ENCODE measurements at places on chromosomes 7 and 10.

- DNase-seq = no peak
Measured at GRCh38 chr7:154879629-154880028, 123.3 kb downstream of the PAXIP1 start.

DNA sequence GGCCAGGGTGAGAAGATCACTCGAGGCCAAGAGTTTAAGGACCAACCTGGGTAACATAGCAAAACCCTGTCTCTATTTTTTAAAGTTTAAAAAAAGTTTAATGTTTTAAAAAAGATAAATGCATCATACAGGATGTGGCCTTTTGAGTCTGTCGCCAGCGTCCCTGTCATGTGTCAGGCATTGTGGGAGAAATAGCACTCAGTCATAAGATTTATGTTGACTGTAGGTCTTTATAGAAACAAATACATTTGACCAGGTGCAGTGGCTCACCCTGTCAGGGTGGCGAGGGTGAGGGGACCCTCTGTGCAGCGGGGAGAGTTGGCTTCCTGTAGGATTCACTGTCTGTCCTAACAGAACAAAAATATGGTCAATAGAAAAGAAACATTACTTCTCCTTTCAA, 63.5 kb upstream of the SH2B2 start:
- DNase-seq = no peak

DNA sequence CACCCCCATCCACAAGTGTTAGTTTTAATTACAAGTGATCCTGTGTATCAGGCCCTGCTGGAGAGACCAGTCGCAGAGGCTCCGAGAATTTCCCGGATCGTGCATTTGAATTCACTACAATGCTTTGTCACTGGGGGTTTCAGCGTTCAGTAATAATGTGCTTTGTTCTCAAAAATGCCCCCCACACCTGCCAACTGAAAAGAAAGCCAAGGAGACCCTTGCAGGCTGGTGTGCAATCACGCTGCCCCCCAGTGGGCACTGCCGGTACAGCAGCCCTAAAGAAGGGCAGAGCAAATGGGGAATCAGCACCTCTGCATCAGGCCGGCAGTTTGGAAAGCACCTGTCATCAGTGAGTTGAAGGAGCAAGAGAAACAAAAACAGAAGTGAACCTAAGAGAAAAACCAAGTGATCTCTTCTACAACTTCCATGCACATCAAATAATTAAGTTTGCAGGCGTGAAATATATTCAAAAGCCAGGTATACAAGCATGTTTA, 177.6 kb downstream of the PARD3 start:
- DNase-seq = peak; percentile 66

- no peak for DNase-seq
Measured at GRCh38 chr7:123770378-123770777, 21.6 kb upstream of the WASL start.

- DNase-seq = no peak
Measured at GRCh38 chr7:121355574-121355973, 26.8 kb downstream of the WNT16 start.

GRCh38 chr7:28088032-28088431, 92.6 kb downstream of the JAZF1 start:
- no peak for DNase-seq

DNA sequence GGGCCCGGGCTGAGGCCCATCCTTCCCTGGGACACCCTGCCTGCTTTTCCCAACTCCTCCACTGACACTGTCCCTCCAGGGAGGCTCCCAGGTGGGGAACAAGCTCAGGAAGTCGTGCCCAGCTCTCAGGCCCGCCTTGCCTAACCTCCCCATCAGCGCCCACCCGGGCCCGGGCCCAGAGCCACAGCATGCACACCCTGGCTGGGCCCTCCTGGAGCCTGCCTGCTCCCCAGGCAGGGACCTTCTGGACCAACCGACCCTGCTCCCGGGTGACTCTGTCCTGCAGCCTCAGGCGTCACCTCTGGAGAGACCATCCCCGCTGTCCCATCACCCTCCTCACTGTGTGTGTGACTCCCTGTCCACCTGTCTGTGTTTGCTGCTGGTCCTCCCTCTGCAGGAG, 1.8 kb upstream of the TMEM184A start:
- no peak for DNase-seq

DNA sequence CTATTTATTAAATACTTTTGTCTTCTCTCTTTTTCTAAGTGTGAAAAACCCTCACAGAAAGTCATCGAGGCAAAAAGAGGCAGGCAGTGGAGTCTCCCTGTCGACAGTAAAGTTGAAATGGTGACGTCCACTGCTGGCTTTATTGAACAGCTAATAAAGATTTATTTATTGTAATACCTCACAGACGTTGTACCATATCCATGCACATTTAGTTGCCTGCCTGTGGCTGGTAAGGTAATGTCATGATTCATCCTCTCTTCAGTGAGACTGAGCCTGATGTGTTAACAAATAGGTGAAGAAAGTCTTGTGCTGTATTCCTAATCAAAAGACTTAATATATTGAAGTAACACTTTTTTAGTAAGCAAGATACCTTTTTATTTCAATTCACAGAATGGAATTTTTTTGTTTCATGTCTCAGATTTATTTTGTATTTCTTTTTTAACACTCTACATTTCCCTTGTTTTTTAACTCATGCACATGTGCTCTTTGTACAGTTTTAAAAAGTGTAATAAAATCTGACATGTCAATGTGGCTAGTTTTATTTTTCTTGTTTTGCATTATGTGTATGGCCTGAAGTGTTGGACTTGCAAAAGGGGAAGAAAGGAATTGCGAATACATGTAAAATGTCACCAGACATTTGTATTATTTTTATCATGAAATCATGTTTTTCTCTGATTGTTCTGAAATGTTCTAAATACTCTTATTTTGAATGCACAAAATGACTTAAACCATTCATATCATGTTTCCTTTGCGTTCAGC, 43.4 kb downstream of the TARP start:
- no peak for DNase-seq

DNA sequence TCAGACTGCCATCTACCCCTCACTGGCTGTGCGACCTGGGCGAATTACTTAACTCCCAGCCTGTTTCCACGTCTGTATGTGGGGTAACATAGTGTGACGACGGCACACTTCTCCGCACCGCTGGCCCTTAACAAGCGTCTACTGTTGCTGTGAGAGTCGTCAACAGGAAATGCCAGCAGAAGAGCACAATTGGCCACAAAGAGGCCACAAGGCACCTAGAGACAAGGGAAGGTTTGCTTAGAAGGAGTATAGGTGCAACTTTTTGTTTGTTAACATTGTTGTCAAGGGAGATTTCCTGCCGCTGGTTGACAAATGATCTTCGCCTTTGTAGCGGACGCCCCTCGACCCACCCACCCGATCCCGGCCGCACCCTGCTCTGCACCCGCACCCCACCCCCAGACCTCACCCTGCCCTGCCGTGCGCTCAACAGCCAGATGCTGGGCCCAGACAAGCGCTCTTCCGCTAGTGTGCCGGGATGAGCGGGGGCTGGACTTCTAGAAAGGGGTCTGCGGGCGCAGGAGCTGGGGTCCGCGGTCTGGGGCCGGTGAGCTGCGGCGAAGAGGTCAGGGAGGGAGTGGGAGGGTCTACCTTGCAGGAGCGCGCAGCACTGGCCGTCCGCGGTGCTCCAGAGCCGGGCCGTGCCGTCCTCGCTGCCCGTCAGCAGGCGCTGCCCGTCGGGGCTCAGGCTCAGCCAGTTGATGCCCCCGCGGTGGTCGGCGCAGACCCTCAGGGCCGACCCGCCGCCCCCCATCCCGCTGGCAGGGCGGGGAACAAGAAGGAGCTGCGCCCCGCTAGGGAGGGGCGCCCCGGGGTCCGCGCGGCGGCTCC, 785 bp downstream of the WDR86 start:
- no peak for DNase-seq

DNA sequence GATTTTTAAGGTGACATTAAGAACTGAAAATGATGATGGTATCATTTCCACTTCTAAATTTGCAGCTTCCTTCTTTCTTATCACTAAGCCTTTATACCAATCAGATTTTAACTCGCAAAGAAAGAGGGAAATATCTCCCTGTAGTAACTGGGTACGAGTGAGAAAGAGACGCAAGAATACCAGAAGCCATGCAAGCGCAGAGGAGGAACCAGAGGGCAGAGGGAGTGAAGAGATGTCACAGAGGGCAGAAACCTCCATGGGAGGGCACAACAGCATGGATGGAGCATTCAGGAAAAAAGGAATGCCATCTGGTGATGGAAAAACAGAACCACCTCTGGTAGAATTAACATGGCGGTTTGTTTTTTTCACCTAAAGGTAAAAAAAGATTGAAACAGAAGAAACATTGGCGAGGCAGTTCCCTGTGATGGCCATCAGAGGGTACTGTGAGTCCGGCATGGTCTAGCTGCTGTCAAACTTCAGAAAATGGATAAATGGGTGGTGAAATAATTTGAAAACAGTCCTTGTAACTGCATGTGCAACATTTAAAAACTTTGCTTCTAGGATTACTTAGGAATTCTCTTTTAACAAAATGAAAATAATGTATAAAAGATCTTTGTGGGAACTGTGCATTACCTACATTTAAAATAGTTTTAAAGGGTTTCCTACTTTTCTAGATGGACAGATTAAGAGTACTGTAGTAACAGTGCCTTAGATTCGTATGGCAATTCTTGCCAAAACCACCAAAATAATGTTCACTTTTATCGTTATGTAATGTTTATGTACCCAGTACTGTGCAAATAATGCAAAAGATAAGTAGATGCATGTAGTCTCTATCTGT, 91.8 kb downstream of the ARHGAP12 start:
- DNase-seq = no peak

DNA sequence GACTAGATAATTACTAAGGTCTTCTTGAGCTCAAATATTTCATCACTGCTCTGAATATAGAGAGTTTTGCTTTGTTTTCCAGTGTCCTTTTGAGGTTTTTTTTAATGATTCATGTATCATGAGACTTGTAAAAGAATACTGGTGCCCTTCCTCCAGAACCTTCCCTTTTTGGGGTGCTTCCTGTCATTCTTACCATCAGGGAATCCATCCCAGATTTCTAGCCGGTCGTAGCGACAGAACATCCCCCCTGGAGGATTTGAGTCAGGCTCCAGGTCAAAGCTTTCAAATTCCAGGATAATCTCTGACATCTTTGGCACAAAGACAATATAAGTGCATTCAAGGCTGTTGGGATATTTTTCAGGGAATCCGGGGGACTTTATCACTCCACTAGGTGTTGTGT, 71.0 kb downstream of the NRP1 start:
- no peak for DNase-seq

GRCh38 chr7:23533238-23533604, 1.4 kb upstream of the TRA2A start:
- DNase-seq = no peak

GRCh38 chr7:142511801-142512200, 237.5 kb upstream of the PRSS1 start:
- no peak for DNase-seq

DNA sequence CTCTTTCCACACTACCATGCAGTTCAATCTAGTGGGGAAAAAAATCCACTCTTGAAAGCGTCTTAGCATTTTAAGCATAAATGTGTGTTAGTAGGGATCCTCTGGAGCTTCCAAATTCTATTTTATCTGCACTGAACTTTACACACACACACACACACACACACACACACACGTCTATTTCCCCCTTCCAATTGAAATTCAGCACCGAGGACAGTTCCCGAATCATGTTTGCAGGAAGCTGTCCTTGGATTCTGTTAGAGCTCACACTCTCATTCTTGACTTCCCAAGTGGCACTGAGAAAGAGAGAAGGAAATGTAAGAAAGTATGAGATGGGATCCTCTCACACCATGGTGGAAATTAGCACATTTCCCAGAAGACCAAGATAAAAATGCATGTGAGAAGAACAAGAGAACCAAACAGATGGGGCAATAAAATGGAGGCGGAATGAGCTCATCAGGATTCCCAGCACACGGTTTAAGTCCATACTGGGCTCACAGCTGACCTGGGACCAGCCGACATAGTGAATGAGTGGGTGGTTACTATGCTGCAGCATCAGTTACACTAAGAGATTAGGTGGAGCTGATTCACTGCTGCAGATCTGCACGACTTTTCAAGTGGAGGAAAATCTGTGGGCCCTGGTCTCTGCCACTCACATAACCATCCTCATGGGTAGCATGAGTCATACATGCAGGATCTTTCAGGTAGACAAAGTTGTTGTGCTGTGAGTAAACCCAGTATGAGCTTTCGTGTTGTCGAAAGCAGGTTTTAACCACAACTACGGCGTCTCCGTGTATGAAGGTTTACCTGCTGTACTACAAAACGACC, 3.3 kb upstream of the NPTX2 start:
- DNase-seq = no peak

GRCh38 chr7:27150568-27151340, 1.6 kb downstream of the HOXA3 start:
- DNase-seq = peak; percentile 66

DNA sequence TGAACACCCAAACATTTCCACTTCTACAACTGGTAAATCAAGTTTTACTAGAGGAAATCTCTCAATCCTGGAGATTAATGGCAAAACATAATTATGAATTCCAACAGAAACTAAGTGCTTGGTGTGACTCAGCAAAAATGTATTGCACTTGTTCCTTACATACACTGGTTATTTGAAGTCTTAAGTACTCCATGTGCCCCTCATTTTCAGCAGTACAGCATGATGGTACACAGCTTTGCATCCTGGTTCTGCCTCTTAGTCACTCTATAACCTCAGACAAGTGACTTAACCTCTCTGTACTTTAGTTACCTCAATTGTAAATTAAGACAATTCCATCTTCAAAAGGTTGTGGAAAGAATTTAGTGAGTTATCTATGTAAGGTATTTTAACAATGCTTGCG, 12.9 kb downstream of the SLC16A12 start:
- DNase-seq = no peak

- peak; percentile 92 for DNase-seq
Measured at GRCh38 chr7:129825209-129825970, 127.4 kb downstream of the UBE2H start.

DNA sequence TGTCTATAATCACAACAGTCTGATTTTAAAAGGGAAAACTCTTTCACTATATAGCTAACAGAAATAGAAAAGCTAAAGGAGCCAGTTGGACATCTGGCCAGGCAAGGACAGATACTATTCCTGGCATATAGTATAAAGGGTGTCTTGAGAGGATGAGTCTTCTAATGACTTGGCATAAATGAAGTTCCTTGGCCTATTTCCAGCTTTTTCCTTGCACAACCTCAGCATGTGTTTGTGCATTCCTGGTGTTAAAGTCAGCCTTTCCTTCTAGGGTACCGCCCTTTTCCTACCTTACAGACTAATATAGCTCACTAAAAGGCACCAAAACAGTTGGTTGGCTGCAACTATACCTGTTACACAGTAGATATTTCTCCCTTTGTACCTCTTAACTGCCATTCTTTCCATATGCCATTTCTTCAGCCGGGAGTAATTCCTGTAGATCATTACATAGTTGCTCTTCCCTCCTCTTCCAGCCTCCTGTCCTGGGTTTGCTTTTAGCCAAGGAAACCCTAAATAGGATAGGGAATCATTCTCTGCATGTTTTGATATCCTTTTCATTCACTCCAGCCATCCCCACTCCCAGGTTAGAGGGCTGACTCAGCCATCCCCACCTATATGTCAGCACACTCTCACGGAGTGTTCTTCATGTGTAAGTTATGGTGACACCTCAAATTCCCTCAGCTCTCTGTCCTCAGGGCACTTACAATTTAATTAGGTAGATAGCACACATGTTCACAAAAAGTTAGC, 102.1 kb upstream of the MDFIC start:
- no peak for DNase-seq
